Left ventricle myocardium inferior (tissue), 1 donor: ENCODE measurements at places on chromosomes 1 and 21. TPM values are rescaled to one million over a fixed set of nuclear protein-coding genes. Genes with fewer than 3 reads are reported as not detected.

The MAP3K6 gene
- total RNA-seq: 45.2 TPM

The ELK4 gene
- 36.3 TPM for total RNA-seq

The SYTL1 gene
- total RNA-seq: 1.1 TPM

The GBP5 gene
- total RNA-seq: 0.44 TPM

The QSOX1 gene
- total RNA-seq: 102 TPM

The GSTM5 gene
- 2.4 TPM for total RNA-seq

The OPRD1 gene
- not detected for total RNA-seq

The CTNNBIP1 gene
- 42.6 TPM for total RNA-seq

The HSPA6 gene
- total RNA-seq: 0.58 TPM

The CCDC185 gene
- total RNA-seq: not detected

The MAEL gene
- 1.4 TPM for total RNA-seq

The TCHHL1 gene
- not detected for total RNA-seq

The ANGPTL1 gene
- total RNA-seq: 11.5 TPM

The PGM1 gene
- total RNA-seq: 280 TPM

The REN gene
- total RNA-seq: not detected

The RIMS3 gene
- total RNA-seq: 0.74 TPM

The TSPAN1 gene
- total RNA-seq: 1.4 TPM

The KRTAP24-1 gene
- total RNA-seq: not detected

The AMY1B gene
- total RNA-seq: not detected

The TMEM269 gene
- not detected for total RNA-seq

The FMN2 gene
- total RNA-seq: not detected

The DCST2 gene
- total RNA-seq: not detected

The LCE2C gene
- not detected for total RNA-seq

The SPRR2B gene
- not detected for total RNA-seq
